Hematopoietic multipotent progenitor cell treated with erythropoietin and hydrocortisone succinate and interleukin-3 and kit ligand, for 15 days (in vitro differentiated cells): ENCODE measurements at places on chromosomes 7 and 10.

- no peak for DNase-seq
Observed at GRCh38 chr10:13238271-13239077, 4.3 kb upstream of the UCMA start.

- no peak for DNase-seq
Observed at GRCh38 chr10:132669208-132669861, 116.6 kb downstream of the NKX6-2 start.

DNA sequence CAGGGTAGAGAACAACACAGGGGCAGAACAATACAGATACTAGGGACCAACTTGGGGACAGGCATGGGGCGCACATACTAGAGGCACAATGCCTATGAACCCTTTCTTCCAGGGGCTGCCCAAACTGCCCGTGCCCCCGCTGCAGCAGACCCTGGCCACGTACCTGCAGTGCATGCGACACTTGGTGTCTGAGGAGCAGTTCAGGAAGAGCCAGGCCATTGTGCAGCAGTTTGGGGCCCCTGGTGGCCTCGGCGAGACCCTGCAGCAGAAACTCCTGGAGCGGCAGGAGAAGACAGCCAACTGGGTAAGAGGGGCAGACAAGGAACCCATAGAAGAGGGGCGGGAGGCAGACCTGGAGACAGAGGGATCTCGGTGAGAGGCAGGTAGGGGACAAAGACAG, 5.8 kb downstream of the CHAT start:
- no peak for DNase-seq

DNA sequence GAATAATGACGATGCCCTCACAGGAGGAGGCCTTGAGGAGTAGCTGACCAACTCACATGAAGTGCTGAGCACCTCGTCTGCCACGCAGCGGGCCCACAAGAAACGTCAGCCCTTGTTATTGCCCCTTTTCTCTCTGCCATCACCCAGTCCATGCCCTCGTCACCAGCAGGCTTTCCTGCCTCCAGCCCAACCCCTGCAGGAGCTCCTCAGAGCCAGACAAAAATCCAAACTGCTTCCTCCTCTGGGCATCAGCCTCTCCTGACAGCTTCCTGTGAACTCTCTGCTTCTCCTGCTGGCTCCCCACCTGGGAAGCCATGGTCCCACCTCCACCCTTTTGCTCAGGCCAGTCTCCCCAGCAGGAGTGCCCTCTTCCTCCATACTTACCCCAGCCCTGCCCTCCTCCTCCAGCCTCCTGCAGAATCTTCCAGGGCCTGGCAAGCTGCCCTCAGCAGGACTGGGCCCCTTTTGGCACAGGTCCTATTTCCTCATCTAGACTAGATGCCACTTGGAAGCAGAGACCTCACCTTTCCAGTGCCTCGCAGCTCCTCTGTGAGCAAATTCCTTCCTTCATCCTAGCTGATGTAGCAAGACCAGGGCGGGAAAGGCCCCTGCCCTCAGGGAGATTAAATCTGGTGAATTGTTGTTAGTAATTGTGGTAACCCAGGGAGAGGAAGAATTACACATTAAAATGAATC, 115.1 kb downstream of the C10orf105 start:
- no peak for DNase-seq

GRCh38 chr7:117216436-117217069, 106.3 kb downstream of the WNT2 start:
- DNase-seq = no peak

DNA sequence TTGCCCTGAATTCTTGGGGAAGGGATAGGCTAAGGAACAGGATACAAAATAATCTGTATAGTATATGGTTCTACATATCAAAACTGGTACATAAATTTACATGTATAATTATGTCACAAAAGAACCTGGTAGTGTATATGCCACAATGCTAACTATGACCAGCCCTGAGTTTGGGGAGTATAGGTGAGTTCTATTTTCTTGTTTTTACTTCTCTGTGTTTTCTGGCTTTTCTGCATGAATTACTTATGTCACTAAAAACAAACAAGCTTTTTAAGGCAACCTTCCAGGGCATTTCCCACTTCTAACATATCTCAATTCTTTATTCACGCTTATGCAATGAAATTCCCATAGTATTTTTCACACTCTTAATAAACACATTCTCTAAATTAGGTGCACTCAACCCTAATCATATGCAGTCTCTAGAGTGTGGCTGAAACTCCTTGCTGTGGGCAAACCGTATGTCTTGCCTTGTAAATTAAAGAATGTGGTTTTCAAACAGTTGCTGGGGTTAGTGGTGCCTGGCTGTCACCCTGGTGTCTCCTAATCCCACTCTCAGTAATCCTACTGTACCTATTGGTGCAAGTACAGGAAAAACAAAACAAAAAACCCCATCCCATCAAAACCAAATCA, 14.0 kb upstream of the INSIG1 start:
- DNase-seq = no peak
